ENCODE measurements at places on chromosomes 13 and 19.

- DNase-seq = no peak
Observed at GRCh38 chr13:85728811-85729210, 70.4 kb downstream of the SLITRK6 start.

GRCh38 chr13:87459419-87459818 is 211.8 kb upstream of the SLITRK5 start:
- DNase-seq = no peak

- peak; percentile 41 for DNase-seq
Observed at GRCh38 chr19:11446652-11447301, 11.3 kb downstream of the PRKCSH start.

- DNase-seq = no peak
Observed at GRCh38 chr13:112684071-112684845, 5.6 kb upstream of the ATP11A start.

- no peak for DNase-seq
Observed at GRCh38 chr19:15576526-15577156, 38.4 kb upstream of the CYP4F8 start.

All from activated CD8-positive, alpha-beta memory T cell treated with anti-CD3 and anti-CD28 coated beads for 1 hour (primary cell).